ENCODE measurements at places on chromosomes 1 and 21.

GRCh38 chr21:42426424-42426823 lies 22.7 kb downstream of the UBASH3A start:
- peak; percentile 83 for DNase-seq

DNA sequence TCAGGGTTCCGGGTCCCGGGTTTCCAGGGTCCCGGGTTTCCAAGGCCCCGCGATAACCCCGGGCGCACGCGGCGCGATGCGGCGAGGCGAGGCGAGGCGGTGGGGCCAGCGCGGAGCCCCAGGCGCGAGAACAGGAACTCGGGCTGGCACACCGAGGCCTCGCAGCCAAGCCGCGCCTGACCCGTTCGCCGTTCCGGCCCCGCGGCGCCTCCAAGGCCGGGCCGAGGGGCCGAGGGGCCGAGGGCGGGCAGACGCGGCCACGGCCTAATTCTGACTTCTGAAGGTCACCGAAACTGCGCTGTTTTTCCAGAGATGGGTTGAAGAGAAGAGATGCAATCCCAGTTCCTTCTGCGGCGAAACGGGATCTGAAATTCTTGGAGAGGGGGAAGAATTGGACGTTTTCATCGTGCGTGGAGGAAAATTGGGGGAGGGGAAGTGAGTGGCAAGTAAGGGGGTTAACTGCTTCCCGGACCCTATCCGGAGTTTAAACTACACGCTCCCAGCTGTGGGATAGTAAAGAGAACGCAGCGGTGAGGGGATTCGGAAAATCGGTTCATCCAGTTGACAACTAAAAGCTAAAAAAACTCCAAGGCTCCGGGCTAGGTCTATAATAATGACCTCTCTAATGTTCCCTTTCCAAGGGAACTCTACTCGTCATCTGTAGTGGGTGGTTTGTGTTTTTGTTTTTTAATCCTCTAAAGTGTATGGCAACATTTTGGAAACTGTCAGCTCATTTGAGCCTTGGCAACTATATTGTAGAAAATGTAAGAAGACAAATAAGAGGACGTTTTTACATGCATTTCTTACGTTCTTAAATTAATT lies 8.2 kb downstream of the TBX15 start:
- no peak for DNase-seq

GRCh38 chr1:209710093-209710492 lies 5.4 kb downstream of the HSD11B1 start:
- peak; percentile 23 for DNase-seq

DNA sequence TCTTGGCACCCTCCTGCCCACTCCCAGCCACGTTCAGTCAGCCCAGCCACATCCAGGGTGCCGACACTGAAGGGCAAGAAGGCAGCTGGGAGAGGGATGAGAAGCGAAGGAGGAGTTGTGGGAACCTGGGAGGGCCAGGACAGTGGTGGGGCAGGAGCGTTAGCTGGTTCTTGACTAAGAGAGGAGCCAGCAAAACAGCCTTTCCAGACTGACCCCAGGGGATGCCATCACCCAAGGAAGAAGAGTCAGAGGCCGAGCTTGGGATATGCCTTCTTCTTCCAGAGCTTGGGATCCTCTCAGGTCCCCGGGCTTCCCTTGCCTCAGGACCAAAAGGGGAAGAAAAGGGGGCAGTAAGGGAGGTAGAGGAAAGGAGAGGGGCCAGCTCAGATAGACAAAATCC lies 7.2 kb downstream of the INKA2 start:
- DNase-seq = no peak

DNA sequence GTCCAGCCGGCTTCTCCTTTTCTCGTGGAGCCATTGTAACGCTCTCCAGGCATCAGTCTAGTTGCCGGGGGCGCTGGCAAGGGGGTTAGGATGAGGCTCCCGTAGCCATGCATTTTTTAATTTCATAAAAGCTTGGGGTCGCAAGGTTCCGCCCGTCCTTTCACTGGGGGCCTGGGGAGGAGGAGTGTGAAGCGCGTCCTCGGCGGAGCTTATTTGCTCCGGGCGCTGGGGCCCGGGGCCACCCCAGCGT lies 1.6 kb downstream of the ADGRL2 start:
- DNase-seq = no peak

DNA sequence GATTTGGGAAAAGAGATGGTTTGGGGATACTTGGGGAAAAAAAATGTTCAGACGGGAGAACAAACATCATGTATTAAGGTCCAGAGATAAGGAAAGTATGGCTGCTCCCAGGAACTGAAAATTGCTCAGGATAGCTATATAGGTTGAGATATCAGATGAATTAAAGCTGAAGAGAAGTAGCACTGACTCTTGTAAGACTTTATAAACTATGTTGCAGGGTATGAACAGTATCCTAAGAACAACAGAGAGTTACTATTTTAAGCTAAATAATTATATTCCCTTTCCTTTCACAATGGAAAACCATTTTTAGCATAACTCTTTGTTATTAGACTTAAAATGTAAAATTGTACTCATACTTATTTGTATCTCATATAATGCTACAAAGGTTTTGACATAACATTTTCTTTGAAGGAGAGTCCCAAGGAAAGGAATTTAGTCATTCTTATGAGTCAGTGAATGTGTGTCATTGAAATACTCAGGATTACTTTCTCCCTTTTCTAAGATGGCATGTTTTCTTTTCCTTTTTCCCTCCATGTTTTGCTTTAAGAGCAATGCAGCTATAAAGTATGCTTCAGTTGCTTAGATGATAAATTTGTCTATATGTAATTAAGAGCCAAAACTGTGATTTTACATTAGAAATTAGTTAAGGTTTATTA lies 139.4 kb upstream of the KIAA1614 start:
- DNase-seq = no peak

DNA sequence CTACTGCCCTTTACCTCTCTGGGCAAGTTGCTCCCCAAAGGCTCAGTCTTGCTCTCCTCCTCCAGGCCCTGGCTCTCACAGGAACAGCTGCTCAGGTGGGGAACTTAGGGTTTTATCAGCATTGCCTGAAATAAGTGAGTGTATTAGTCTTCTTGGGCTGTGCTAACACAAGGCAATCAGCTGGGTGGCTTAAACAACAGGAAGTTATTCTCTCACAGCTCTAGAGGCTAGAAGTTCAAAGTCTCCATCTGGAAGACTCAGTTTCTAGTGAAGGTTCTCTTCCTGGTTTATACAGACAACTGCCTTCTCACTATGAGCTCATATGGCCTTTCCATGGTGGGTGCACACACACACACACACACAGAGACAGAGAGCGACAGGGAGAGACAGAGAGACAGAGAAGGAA lies 2.8 kb upstream of the CD1C start:
- peak; percentile 29 for DNase-seq

DNA sequence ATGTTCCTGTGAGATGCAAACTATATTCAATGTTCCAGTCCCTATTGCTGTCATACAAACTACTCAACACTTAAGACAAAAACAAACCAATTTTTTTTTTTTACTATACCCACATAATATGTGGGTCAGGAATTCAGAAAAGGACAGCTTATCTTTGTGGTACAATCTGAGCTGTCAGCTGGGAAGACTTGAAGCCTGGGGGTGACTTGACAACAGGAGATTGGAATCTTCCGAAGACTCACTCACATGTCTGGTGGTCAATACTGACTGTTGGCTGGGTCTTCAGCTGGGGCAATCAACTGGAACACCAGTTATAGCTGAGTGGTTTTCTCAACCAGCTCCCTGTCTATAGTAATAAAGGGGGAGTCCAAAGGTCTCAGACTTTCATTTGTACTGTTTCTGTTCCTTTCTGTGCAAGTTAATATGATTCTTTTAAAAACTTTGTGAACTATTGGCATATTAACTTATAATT lies 81.7 kb upstream of the ATP1B1 start:
- peak; percentile 87 for DNase-seq

DNA sequence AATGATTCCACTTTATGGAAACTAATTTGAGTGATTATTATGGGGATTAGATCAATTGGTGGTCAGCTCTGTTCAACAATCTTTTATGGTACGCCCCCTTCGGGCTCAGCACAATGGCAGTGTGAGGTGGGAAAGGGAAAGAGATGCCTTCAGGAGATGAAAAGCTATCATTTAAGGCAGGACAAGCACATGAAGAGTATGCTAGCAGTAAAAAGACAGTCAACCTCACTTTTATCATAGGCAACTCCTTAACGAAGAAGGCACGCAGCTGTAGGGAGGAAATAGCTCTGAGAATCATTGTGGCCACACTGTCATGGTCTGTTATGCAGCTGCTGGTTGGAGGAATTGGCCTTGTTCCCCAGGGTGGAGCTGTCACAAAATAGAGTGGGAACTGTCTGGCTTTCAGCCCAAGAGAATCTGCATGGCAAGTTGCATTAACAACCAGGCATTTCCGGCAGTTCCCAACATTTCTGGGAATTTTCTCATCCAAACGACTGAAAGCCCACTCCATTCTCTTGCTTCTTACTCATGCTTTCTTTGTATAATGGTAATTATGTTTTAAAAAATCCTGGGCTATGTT lies 54.4 kb upstream of the BCL10 start:
- DNase-seq = peak; percentile 47

GRCh38 chr1:203690730-203691129 lies 64.1 kb downstream of the ATP2B4 start:
- no peak for DNase-seq

DNA sequence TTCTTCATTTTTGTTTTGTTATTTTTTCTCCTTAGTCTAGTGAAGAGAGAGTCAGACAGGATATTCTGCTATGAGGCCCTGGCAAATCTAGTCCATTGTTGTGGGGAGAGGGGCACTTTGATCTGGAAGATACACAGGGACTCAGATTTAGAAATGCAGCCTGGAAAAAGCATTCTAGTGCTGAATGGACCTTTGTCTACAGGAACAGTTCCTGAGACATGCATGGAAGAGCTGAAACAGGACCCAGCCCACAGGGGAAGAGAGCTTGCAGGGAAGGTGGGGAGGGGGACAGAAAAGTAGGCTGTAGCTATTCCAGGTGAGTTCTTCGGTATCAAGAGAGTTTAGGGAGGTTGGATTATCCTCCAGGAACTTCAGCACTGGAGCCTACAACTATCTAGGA lies 98.5 kb downstream of the AKT3 start:
- DNase-seq = no peak

DNA sequence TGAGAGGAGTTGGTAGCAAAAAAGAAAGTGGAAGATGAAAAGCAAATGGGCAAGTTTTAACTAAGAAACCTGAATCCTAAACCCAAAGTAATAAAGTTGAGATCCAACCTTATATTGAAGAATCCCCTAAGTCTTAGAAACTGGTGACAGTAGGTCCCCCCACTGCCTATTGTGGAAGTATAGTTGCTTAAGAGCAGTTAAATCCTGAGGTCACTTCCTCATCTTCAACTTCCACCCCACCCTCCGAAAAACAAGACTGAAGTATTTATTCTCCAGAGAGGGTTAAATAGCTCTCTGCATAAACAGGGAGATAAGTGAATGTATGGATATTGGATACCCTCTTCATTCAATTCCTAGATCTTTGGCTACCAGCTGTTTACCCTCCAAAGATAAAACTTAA lies 3.3 kb upstream of the DSTYK start:
- DNase-seq = no peak

DNA sequence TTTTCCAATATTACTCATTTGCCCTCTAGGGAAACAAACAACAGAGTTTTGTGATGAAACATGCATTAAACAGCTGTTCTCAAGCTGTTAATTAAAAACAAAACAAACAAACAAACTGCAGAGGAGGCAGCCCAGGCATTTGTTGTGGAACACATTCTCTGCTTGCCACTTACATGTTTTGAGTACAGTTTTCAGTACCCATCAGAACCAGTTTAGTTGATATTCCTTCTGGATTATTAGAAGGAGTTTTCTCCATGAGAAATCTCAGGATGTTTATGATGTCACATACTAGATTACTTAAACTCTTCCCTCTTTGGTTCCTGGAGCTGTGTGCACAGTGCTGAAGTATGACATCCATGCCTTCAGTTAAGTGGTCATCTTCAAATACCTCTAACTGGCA lies at the start of gene OR2T6:
OR2T6 (plus strand) TSS at position 301 of the 400 bp plus-strand sequence. CDS start 11,863 bp downstream, outside the sequence.
- DNase-seq = no peak

- DNase-seq = no peak
Observed at GRCh38 chr1:230750986-230751625, 3.9 kb downstream of the CAPN9 start.

- DNase-seq = no peak
Observed at GRCh38 chr1:18512883-18513282, 32.2 kb downstream of the KLHDC7A start.

- no peak for DNase-seq
Observed at GRCh38 chr1:59146056-59146455, 150.8 kb upstream of the FGGY start.

DNA sequence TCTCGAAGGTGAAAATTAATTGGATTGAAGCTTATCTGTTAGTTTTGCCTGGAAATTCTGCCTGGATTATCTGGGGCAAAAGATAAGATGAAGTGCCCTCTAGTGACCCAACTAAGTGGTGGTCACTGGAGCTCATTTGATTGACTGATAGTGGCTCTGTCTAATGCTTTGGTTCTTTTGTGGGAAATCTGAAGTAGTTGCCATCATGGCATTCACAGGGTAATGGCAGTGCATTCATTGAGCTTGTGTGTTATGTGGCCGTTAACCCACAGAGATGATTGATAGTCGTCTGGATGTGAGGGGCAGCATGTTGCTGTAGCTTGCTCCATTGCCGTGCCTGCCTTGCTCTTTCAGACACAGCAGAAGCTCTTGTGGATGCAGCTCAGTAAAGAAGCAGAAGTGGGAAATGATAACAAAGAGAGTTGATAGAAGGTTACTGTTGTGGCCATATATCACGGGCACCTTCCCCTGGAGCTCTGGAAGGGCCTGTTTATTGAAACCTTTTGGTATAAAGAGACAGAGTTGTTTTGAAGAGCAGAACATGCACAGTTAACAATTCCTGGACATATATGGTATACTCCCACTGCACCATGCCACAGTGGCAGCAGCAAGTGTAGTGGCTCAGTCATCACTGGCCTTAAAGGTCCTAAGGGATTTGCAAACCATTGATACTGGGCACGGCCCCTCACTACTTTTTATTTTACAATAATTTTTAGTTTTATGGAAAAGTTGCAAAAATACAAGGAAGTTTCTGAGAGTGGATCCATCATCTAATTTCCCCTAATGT lies 42.0 kb downstream of the CXADR start:
- DNase-seq = no peak

GRCh38 chr1:104408268-104408667 lies 658.6 kb downstream of the AMY1C start:
- no peak for DNase-seq

GRCh38 chr21:30942192-30942591 lies 60.8 kb upstream of the KRTAP11-1 start:
- no peak for DNase-seq

DNA sequence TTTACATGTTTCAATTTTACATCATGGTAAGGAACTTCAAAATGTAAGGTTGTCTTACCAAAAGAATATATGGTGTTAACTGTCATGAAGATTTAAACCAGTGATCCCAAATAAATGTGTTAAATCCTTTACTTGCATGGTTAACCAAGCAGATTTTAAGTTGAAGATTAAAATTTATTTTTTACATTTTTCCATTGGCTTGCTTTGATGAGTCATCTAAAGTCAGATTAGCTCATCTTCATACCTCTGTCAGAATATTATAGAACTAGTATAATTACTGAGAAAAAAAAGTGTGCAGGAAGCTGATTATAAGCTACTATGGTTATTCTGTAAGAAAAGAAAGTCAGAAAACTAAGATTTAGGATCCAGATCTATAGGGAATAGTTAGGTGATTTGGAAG lies 95.3 kb upstream of the DPH5 start:
- no peak for DNase-seq

- DNase-seq = no peak
Observed at GRCh38 chr1:226474443-226475141, 66.7 kb upstream of the PARP1 start.

GRCh38 chr1:79325705-79326104 lies 319.2 kb upstream of the ADGRL4 start:
- no peak for DNase-seq

GRCh38 chr1:40734882-40735628 lies 43.6 kb downstream of the NFYC start:
- no peak for DNase-seq

All from GM12865 (cell line).